ENCODE measurements at places on chromosomes 5 and 9.
A peak's percentile ranks its signal among the peaks of the same experiment; 100 is the strongest.

GRCh38 chr9:86488794-86489193 is 134.6 kb upstream of the TUT7 start:
- no peak for DNase-seq

DNA sequence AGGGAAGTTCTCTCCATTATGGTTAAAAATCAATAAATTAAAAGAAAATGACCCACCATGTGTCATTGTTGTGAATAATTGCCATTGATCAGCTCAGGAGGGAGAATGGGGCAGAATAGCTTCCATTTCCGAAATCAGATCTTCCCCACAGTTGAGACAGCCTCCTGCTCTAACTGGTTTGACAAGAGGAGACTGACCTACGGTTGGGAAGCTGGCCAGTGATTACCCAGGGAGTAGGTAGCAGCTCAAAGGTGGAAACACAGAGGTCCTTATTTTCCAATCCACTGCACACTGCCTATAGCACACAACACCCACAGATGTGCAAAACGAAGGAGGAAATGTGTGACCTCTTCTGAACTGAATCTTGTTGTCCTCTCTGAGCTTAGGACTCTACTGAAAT is 69.0 kb upstream of the DAPK1 start:
- DNase-seq = no peak

GRCh38 chr9:103377667-103378066 is 382.5 kb downstream of the CYLC2 start:
- DNase-seq = no peak

GRCh38 chr5:147303251-147303650 is 68.4 kb downstream of the STK32A start:
- DNase-seq = no peak

- DNase-seq = no peak
These were observed at the start of gene MYOZ3 for GRCh38 chr5:150661086-150661485. Gene MYOZ3 (plus strand): TSS chr5:150661251. CDS start chr5:150662942, 1,691 bp downstream.

DNA sequence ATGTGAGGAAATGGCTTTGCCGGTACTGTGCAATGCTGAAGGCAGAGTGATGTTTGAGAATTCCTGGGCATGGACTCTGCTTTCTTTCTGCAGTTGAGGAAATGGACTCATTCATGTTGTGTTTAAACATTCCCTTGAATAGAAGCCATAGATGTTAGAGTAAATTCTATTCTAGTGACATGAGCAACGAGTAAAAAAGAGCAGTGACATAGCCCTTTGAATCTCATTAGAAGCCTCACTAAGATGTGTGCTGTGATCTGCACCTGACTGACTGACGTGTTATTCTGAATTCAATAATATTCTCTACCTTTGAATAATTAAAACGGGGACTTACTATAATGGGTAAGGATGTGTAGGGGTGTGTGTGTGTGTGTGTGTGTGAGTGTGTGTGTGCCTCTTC is 113.7 kb upstream of the KLF4 start:
- DNase-seq = no peak

DNA sequence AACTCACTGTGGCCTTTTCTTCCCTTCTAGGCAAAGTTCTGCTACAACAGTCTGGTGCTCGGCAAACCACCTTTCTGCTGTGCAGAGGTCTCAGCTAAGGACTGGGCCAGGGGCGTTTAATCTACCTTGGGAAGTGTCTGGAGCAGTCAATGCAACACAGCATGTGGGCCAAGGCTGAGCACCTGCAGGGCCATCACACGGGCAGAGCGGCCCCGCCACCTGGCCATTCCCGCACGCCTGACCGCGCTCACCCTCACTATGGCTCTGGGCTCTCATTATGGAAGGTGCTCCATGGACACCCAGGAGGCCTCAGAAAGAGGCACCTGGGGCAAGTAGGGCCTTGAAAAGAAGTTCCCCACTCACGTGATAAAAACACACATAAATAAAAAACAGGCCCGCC is 65.7 kb upstream of the TBC1D9B start:
- DNase-seq = no peak

- peak; percentile 22 for DNase-seq
These were observed 591 bp downstream of the ABCA1 start for GRCh38 chr9:104927216-104927911.

- no peak for DNase-seq
These were observed 14.3 kb downstream of the IER5L start for GRCh38 chr9:129163753-129164152.

- DNase-seq = no peak
These were observed 111.4 kb upstream of the SLC1A3 start for GRCh38 chr5:36494841-36495601.

DNA sequence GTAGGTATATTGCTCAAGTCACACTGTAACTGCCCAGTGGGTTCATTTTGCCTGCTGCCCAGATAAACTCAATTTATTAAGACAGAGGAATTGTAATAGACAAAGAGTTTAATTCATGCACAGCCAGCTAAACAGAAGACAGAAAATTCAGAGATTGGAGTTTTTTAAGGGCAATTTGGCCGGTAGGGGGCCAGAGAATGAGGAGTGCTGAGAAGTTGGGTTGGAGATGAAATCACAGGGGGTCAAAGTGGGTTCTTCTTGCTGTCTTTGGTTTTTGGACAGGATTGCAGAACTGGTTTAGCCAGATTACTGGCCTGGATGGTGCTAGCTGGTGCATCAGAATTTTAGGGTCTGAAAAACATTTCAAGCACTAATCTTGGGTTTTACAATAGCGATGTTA is 20.7 kb upstream of the IL33 start:
- DNase-seq = no peak

- no peak for DNase-seq
These were observed 98.4 kb downstream of the MED27 start for GRCh38 chr9:131981116-131981776.

- DNase-seq = no peak
These were observed 232.5 kb downstream of the HSPA4 start for GRCh38 chr5:133284306-133284705.

- no peak for DNase-seq
These were observed 121.8 kb upstream of the SAP30L start for GRCh38 chr5:154324033-154324432.

DNA sequence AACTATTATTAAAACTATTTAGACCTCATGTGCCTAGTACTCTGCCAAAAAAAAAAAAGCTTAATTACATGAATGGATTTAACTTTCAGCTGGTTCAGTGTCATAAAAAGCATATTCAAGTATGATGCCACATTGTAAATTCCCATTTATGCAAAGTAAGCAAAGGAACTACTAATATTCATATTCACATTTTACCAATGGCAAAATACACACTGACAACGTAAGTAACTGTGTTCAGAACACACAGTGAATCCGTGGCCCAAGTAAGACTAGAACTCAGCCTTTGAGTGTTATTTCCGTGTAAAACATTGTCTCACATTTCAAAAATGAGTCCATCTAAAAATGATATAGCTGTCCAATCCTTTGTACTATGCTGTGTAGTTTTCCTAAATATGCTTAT is 56.8 kb downstream of the PPP2R2B start:
- no peak for DNase-seq

- DNase-seq = no peak
These were observed 69.3 kb downstream of the MACIR start for GRCh38 chr5:103327893-103328292.

DNA sequence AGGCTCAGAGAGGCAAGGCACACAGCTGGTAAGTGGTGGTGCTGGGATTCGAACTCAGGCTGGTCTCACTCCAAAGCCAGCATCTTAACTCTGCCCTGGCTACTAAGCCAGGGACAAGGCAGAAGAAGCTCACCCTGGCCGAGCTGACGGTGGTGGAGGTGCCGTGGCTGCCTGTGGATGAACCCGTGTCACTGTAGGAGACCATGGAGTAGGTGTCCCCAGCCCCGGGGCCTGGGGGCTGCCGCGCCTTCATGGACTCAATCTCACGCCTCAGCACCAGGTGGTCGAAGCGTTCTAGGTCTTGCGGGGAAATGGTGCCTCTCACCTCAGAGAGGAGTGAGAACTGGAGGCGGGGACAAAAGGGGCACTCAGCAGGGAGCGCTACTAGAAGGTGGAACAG is 35.4 kb upstream of the AKNA start:
- DNase-seq = no peak

DNA sequence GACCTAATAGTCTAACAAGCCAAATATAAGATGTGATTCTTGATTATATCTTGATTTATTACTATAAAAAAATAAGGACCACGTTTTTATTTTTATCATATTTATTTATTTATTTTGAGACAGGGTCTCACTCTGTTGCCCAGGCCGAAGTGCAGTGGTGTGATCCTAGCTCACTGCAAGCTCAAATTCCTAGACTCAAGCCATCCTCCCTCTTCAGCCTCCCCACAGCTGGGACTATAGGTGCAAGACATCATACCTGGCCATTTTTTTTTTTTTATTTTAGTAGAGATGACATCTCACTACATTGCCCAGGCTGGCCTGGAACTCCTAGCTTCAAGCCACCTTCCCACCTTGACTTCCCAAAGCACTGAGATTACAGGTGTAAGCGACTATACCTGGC is 61.0 kb upstream of the LARP1 start:
- no peak for DNase-seq

GRCh38 chr5:54146390-54146789 is 164.0 kb downstream of the ARL15 start:
- no peak for DNase-seq

- DNase-seq = no peak
These were observed 74.9 kb downstream of the UNC13B start for GRCh38 chr9:35236692-35237091.

- peak; percentile 33 for DNase-seq
These were observed 36.7 kb downstream of the NDFIP1 start for GRCh38 chr5:142145106-142145900.

DNA sequence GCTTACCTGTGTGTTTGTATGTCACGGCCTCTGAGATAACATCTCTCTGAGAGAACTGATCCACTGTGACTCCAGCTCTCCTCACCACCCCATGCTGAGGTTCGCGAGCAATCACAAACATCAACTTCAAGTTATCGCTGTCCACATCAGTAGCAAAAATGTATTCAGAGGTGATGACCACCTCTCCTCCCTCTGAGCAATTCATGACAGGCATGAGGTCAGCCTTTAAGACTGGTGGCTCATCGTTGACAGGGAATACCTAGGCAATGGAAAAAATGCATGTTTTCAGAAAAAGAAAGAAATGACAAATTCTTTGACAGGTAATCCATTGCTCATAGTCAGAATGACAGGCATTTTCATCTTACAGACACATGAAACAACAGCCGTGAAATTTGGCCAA is 90.3 kb upstream of the CER1 start:
- DNase-seq = no peak

GRCh38 chr5:91401175-91401574 is 18.1 kb upstream of the ARRDC3 start:
- DNase-seq = no peak

DNA sequence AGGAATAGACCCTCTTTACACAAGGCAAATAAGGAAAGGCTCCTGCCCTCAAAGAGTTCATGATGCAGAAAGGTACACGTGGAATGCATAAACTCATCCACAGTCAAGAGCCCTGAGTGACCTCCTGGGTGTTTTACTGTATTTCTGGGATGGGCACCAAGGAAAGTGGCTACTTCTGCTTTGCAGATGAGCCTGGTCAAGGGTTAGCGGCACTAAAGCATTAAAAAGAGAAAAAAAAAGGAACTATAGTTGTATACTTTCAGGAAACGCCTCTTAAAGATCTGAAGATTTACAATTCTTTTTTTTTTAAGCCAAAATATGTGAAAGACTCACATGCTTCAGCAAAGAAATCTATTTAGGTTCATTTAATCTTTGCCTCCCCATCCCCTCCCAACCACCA is 366.2 kb upstream of the PDE4D start:
- DNase-seq = no peak

GRCh38 chr5:138032028-138032571 is 779 bp downstream of the FAM13B start:
- peak; percentile 62 for DNase-seq

DNA sequence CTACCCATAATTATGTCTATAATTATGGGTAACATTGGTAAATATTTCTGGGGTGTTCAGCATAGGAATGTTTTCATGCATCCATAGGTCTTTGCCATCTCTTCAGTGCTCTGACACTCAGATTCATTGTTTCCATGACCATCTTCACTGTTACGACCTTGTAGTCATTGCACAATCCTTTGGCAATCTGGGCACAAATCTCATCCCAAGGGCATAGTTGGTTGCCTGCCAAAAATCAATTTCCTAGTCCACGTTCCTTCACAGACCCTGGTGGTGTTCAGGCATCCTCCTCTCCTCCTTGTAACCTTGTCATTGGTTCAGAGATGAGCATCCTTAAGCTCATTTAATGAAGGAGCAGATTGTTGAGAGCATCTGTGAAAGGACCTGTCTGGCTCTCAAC is 1400.7 kb downstream of the CDH12 start:
- DNase-seq = no peak

GRCh38 chr9:126862104-126862761 is 1.8 kb downstream of the ZBTB34 start:
- no peak for DNase-seq

DNA sequence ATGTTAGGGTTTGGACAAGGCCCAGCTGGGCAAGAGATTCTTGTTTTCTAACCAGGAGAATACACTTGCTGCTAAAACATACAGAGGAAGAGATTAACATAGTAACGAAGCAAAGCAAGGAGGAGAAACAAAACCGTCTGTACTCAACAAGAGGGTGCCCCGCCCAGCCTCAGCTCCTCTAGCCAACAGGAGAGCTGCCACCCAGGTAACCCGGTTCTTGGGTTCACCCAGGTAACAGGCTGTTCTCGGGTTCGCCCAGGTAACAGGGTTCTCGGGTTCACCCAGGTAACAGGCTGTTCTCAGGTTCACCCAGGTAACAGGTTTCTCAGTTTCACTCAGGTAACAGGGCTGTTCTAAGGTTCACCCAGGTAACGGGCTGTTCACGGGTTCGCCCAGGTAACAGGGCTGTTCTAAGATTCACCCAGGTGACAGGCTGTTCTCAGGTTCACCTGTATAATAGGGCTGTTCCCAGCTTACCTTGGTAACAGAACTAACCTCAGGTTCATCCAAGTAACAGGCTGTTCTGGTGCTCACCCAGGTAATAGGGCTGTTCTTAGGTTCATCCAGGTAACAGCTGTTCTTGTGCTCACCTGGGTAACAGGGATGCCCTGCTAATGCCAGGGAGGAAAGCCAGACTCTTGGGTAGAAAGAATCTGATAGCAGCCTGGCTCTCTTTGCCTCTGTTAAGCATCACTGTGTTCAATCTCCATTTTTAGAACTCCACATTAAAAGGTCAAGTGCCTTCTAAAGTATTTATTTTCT is 271.6 kb downstream of the SYK start:
- DNase-seq = no peak

DNA sequence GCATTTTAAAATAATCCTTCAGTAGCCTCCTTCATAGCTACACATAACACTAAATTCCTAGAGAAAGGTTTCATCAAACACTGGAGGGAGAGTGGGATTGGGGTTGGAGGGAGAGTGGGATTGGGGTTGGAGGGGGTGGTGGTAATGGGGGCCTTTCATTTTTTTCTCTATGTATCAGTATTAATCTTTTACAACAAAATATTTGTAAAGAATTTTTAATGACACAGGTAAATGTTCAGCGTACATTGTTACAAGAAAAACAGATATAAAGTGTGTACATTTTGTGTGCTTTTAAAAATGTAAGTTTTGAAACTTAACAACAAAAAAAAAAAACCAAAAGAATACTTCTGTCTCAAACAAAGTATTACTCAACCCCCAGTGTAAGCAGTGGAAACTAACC is 266.4 kb downstream of the DENND1A start:
- no peak for DNase-seq
